Activated effector memory CD4-positive, alpha-beta T cell treated with Interleukin-2 at 50 U/mL for 16 hours (primary cell): ENCODE measurements at places on chromosomes 11 and 22.

- DNase-seq: no peak
Observed at GRCh38 chr11:70644343-70645060, 246.2 kb downstream of the CTTN start.

GRCh38 chr11:15651033-15651432 is 536.3 kb downstream of the INSC start:
- no peak for DNase-seq

DNA sequence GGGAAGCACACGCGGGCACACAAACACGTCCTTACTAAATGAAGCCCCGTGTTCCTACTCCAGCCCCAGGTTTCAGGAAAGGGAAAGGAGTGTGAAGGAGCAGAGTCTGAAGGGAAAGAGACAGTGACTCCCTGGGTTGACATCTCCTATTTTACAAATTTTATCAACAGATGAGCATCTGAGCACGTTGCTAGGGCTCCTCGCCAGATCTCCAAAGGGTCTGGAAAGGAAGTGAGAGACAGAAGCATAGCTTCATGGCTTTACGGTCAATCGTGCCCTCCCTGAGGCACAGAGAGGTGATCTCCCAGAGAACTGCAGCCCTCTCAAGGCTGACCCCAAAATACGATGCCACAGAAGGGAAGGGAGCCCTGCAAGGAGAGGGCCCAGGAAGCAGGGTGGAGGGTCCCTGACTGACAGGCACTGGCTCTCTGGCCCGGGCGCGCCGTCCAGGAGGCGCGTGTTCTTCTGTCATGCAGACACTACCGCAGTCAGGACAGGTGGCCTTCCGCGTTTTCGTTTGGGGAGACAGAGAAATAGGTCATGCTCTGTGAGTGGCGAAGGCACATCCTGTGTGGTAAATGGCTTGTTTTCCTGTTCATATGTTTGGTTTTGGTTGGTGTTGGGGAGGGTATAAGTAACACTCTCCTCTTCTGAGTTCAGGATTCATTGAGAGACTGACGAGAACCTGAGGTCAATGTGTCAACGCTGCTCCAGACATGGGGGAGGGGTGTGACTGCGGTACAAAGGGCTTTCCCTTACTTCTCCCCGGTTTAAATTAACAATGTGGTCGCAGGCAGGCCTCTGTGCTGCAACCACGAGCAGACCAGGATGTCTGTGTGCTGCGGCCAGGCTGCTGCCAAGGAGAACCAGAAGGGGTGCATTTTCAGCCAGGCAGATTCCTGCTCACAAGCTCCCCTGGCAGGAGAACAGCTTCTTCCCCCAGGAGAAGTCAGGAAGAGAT is 813.3 kb downstream of the OPCML start:
- peak; percentile 51 for DNase-seq

- DNase-seq: no peak
Observed at GRCh38 chr11:31089117-31089516, 280.4 kb downstream of the DCDC1 start.

DNA sequence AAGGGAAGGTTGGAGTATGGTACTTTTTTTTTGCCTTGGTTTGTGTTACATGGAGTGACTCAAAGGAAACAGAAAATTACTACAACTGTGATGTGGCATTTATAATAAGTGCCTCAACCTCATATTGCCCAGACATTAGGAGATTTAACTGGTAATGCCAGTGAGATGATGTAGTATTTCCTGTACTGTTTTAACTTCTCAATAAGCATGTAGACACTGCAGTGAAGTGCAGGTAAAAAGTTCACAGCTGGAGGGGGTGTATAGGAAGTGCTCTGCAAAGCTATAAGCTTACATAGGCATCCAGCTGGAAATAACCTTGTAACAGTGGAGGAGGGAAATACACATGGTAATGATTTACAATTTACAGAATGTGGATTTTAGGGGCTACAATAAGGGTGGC is 138.2 kb upstream of the MTMR2 start:
- no peak for DNase-seq
